DMS53 (cell line): ENCODE measurements at places on chromosomes 4 and X.

DNA sequence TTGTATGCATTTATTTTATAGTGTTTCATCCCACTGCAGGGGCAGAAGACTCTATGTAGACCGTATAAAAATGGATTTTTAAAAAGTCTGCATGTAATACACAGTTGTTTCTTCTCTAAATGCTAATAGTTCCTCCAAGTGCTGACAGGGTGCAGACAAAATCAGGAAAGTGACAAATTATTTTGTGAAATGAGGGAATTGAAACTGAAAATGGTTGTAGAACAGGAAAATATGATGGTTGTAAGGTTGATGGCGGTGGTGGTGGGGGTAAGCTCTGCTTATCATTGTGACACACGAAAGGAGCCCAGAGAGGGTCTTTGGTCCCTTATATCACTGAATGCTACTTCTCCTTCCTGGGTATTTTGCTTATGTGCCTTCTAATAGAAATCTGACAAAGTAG is 4.3 kb downstream of the IL15 start:
- no peak for DNase-seq

DNA sequence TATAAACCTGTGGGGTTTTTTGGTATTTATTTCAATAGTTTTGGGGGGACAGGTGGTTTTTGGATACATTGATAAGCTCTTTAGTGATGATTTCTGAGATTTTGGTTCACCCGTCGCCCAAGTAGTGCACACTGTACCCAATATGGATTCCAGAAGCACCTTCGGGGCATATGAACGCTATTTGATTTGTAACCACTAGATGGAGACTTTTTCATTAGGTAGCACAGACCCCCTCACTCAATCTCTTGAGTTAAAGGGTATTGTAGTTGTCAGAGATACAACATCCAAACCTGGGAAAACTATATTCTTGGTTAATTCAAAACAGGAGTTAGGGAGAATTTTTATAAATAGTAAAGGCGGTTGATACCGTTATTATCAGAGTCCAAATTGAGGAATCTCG is 79.8 kb downstream of the SPANXN3 start:
- DNase-seq: peak; percentile 69

- no peak for DNase-seq
Measured at GRCh38 chr4:182101618-182102017, 141.6 kb upstream of the TENM3 start.

GRCh38 chrX:47181301-47181700 is 12.3 kb upstream of the UBA1 start:
- DNase-seq: no peak

DNA sequence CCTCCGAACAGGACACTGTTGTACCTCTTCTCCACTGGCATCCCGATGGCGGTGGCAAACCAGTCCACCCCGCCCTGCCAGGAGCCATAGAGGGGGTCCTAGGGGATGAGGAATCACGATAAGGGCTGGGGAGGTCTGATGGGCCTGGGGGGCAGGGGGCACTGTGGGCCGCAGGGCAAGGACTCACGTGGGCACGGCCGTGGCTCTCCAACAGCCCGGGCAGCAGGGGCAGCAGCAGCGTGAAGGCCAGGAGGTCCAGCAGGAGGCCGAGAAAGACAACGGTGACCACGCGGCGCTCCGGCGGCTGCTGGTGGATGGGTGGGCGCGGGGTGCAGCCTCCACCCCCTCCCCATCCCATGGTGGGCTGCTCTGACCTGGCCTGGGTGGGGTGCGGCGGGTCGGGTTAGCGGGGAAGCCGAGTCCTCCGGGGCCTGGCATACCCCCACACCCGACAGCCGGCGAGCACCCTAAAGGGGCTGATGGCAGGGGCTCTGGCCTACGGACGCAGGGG is 29.6 kb downstream of the NOP14 start:
- no peak for DNase-seq

DNA sequence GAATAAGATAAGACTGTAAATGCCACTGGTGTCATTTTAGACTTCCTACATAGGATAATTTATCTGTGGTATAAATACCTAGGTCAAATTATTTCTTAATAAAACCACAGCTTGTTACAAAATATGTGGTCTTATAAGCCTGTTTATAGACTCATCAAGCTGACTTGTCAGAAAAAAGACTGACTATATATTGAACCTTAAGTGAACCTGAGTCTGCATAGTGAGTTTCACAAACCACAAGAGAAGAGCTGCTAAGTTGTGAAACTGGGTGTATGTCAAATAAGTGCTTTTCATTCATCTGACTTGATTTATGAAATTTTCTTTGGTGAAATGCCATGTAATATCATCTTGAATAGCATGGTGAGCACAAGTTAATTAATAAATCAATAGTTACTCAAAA is 48.4 kb upstream of the TMPRSS11A start:
- DNase-seq: no peak

DNA sequence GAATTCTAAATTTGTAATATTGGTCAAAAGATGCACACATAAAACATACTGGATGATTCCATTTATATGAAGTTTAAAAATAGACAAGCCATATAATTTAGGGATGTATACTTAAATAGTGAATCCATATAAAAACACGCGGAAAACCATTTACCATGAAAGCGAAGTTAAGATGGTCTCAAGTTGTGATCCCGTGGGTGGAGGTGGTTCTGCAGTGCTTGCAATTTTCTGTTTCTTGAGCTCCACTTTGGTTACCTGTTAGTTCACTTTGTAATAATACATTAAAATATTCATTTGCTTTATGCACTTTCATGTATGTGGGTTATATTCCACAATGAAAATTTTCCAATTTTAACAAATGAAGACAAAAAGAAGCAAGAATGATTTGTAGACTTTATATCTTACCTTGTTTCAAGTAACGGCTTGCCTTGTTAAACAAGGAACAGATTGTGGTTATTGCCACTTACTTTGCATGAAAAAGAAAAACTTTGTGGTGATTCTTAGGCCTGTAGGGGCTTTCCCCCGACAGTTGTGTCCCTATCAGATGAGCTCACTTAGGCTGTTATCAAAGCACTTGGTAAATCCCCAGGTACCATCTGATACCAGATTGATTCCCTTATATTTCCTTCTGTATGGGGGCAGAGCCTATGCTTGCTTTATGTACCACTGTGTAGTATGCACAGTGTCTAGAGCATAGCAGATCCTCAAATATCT is 12.2 kb downstream of the UCP1 start:
- no peak for DNase-seq

DNA sequence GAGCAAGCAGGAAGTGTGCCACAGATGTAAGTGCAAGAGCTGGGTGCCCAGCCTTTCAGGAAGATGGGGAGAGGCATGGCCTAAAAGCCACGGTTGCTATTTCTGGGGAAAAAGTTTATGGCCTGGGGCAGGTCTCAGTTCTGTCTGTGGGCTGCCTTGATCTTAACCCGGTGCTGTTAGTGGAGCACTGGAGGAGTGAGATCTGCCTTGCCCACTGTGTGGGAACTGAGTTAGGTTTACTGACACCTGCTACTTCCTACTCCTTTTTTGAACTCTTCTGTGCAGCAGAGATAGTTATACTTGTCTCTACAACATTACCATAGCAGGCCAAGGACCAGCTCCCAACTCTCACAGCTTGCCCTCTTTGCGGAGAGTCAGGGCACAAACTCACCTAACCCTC is 76.5 kb downstream of the ITM2A start:
- DNase-seq: no peak

GRCh38 chrX:20311505-20311904 is 44.8 kb upstream of the RPS6KA3 start:
- no peak for DNase-seq
